ENCODE measurements at places on chromosomes 2 and 18. TPM values are rescaled to one million over a fixed set of nuclear protein-coding genes. Genes with fewer than 3 reads are reported as not detected.
A peak's percentile ranks its signal among the peaks of the same experiment; 100 is the strongest.

Gene SCN2A
- total RNA-seq: 0.92 TPM

GRCh38 chr2:143140864-143141661 is 11.8 kb downstream of the ARHGAP15 start:
- no peak for DNase-seq
- H3K4me1 ChIP-seq: peaks cover 7% of the 10 kb centered on the region
- no peak overlapping the region for H3K4me3 ChIP-seq
- H3K36me3 ChIP-seq: no peaks in the 10 kb centered on the region
- H3K27me3 ChIP-seq: peaks cover 13% of the 10 kb centered on the region

Gene HOXD8
- total RNA-seq: 2.8 TPM

- H3K36me3 ChIP-seq: no peaks in the 10 kb centered on the region
- no peak for DNase-seq
- peak overlapping the region; percentile 50 for H3K27ac ChIP-seq
- peak overlapping the region; percentile 86 for H3K4me3 ChIP-seq
- peaks cover 34% of the 10 kb centered on the region for H3K4me1 ChIP-seq
Observed at GRCh38 chr18:9707381-9708056, 582 bp upstream of the RAB31 start.

Gene TMBIM1
- total RNA-seq: 94.5 TPM

DNA sequence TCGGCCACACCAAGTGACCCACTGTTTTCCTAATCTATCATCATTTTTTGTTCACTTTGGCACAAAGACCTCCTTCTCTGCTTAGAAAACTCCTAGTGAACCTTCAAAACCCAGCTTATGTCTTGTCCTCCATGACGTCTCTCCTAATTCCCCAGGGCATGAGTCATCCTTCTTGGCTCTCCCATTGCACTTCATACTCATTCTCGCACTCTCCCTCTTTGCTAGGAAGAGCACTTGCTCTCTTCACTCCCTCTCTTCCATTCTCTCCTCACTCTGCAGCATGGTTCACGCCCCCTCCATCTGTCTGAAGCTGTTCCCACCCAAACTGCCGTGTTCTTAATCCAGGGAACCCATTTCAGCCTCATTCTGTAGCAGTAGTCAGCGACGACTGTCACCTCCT is 103.9 kb downstream of the MRO start:
- DNase-seq: no peak
- no peaks in the 10 kb centered on the region for H3K27me3 ChIP-seq
- peaks cover 5% of the 10 kb centered on the region for H3K4me1 ChIP-seq
- H3K27ac ChIP-seq: no peak overlapping the region
- H3K36me3 ChIP-seq: peaks cover 5% of the 10 kb centered on the region

All from type B pancreatic cell (in vitro differentiated cells).